Fibroblast of villous mesenchyme (primary cell): ENCODE measurements at places on chromosomes 6 and 20.

DNA sequence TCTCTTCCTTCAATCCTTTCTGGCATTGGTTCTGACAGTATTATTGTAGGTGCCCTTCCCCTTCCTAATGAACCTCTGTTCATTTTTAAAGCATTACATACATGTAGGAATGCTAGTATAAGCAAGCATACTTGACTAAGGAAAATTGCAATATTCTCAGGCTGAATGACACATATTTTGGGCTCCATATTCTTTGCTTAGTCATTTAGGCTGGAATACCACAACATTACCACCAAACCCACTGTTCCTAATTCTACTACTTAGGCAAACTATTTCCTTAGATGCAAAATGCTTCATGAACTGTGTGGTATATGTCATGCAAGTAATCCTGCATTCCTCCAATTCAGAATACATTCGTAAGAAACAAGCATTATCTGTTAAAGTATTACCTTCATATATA is 113.9 kb downstream of the PRDM1 start:
- DNase-seq: peak; percentile 66

GRCh38 chr6:40442591-40442990 is 144.6 kb downstream of the LRFN2 start:
- DNase-seq: no peak

DNA sequence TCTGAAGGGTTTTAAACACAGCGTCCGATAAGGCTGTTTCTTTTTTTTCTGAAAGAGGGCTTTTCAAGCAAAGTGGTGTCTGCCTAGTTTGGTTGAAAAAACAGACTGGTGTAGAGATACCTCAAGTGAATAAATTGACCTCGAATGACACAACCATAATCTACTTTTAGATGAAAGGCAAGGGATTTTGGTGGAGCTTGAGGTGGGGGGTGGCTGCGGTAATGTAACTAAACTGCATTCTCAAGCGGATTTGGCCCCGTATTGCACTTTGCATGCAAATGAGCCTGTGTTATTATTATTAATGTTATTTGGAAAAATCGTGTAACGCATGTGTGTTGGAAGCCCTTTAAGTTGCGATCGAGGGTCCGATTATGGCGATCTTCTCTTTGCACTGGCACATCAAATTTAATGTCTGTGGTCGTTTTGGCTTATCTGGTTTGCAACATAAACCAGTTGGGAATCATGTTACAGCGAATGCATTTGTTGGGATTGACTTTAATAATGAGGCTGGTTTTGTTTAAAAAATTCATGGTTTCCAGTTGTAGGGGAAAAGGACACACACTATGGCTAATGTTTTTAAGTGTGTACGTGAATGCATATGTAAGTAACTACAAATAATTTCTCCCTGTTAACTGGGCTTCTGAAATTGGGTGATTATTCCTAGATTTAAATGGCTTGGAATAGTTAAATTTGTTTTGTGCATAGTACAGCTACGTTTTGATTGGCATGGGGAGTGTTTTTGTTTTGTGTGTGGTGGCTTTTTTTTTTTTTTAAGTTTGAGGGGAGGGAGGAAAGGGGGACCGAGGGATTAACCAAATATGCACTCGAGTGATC is 1.0 kb downstream of the JARID2 start:
- DNase-seq: peak; percentile 63

- DNase-seq: no peak
These were observed 7.7 kb upstream of the CDK5RAP1 start for GRCh38 chr20:33408716-33409654.

DNA sequence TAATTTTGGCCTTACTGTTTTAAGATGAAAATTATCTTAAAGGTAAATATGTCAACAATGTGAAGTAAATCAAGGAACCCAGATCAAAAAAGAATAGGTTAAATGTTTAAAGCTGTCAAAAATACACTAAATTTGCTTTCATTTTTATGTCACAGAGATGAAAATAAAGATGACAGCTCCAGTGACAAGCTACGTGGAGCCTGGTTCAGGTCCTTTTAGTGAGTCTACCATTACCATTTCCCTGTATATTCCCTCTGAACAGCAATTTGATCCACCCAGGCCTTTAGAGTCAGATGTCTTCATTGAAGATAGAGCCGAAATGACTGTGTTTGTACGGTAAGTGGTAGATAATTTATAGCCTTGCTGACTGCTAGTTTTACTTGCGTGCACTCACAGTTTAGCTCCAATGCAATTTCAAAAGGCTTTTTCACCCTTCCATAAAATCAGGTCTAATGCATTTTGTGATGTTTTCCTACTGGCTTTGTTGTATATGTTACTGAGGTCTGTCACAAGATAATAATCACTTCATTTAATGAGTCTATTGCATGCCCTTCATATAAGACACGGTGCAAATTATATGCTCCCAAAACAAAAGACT is 1.9 kb downstream of the HEBP2 start:
- DNase-seq: no peak

GRCh38 chr20:2967841-2968240 is 75.6 kb upstream of the GNRH2 start:
- DNase-seq: no peak

- no peak for DNase-seq
These were observed 95.1 kb upstream of the FOXP4 start for GRCh38 chr6:41451039-41451438.

DNA sequence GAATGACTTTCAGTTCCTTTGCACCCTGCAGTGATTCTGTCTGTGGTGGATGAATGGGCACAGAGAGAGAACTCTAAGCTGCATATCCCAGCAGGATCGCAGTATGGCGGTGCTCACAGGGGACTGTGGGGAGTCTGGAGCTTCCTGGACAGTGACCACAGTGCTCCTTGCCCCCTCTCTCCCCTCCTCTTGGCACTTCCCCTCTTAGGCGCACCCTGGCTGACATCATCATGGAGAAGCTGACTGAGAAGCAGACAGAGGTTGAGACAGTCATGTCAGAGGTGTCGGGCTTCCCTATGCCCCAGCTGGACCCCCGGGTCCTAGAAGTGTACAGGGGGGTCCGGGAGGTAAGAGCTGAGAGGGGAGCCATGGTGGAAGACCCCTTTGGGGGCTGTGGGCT is 8.6 kb downstream of the BYSL start:
- no peak for DNase-seq

GRCh38 chr6:7238900-7239589 is 74.0 kb downstream of the SSR1 start:
- peak; percentile 73 for DNase-seq

GRCh38 chr6:75745404-75745803 is 3.6 kb upstream of the MYO6 start:
- DNase-seq: no peak

GRCh38 chr20:3783511-3784195 is 2.4 kb upstream of the SPEF1 start:
- DNase-seq: no peak

DNA sequence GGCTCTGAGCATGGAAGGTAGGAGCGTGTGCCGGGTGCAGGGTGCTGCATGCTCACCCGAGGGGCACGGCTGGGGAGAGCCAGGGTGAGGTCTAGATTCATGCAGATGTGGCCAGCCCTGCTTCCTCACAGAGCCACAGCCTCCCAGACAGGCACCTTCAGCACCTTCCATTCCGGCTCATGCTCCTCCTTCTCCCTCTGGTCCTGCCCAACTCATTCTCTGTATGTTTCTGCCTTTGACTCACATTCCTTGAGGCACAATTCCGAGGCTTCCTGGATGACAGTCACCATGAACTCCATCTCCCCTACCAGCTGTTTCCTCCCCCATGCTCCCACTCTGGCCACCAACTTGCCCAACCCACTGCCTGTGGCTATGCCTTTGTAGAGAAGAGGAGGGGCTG is 35.4 kb downstream of the DACT2 start:
- no peak for DNase-seq

DNA sequence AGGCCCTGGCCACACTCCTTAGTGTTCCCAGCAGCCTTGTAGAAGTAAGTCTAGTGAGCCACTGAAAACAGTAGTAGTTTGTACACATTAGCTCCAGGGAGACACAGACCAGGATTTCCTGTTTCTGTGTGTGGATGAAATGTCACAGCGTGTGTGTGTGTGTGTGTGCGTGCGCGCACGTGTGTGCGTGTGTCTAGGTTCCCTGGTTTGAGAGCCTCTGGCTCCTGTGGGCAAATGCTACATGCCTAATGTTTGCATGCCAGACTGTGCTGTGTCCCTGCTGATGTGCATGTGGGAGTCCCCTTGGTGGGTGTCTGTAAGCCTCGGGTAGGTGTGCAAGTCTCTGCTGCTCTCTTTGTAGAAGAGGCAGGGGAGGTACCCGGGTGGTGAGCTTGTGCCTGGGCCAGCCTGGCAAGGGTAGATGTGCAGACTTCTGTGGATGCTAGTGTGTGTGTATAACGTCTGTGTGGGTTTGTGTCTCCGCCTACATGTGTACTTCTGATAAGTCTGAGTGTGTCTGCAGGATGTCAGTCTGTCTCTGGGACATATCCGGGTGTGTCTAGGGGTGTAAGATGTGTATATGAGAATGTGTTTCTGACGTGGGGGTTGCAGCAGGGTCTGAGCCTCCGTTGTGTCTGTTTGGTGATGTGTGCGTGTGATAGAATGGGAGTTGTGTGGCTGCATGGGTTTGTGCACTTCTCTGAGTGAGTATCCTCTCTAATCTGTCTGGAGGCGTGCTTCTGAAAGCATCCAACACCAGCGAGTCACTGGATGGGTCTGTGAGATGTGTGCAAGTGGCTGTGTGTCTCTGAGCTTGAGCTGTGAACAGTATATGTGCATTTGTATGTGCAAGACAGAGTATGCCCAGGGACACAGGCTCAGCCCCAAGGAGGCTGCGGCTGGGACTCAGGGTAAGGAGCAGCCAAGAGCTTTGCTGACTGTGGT is 19.0 kb upstream of the TLDC2 start:
- peak; percentile 65 for DNase-seq

- no peak for DNase-seq
These were observed 35.5 kb downstream of the ATG5 start for GRCh38 chr6:106290032-106290431.

DNA sequence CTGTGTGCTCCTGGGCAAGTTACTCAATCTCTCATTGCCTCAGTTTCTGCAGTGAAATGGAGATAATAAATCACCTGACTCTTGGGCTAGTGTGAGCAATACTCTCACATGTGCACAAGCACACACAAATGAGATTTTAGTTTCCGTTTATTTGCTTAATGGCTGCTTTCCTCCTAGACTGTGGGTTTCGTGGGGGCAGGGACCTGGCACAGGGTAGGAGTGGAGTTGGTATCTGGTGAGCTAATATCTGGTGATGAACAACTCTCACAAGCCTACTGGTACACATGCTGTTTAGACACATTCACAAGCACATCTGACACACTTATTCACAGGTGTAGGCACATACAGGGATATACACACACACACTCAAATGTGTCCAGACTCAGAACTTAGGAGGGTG is 73.8 kb downstream of the TOX2 start:
- no peak for DNase-seq
